ENCODE measurements at places on chromosomes 2 and 18.

GRCh38 chr18:68703326-68703725, 11.6 kb downstream of the TMX3 start:
- DNase-seq, result no peak
- H3K4me3 ChIP-seq, result no peak overlapping the region
- no peaks in the 10 kb centered on the region for H3K27me3 ChIP-seq
- no peaks in the 10 kb centered on the region for H3K4me1 ChIP-seq
- H3K36me3 ChIP-seq, result no peaks in the 10 kb centered on the region

GRCh38 chr2:177078855-177079254, 133.7 kb upstream of the HNRNPA3 start:
- H3K27ac ChIP-seq, result no peak overlapping the region
- H3K27me3 ChIP-seq, result no peaks in the 10 kb centered on the region
- DNase-seq, result no peak
- no peaks in the 10 kb centered on the region for H3K36me3 ChIP-seq

DNA sequence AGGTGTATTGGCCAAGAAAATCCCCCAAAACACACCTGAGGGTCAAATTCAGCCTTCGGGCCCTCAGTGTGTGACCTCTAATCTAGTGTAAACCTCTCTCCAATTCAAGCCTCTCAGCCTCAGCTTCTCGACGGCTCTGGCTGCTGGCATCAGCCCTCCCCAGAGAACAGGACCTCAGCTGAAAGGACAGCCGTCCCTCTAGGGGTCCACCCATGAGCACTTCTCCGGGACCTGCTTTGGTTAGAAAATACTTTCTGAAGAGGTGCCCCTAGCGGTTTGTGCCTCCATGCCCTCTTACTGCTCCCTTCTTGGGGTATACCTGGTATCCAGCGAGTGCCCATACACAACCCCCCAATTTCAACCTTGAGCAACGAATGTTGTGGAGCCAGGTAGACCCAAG, 48.8 kb downstream of the INHBB start:
- H3K4me1 ChIP-seq, result no peaks in the 10 kb centered on the region
- no peaks in the 10 kb centered on the region for H3K27me3 ChIP-seq
- no peak for DNase-seq
- no peaks in the 10 kb centered on the region for H3K36me3 ChIP-seq
- no peak overlapping the region for H3K27ac ChIP-seq

DNA sequence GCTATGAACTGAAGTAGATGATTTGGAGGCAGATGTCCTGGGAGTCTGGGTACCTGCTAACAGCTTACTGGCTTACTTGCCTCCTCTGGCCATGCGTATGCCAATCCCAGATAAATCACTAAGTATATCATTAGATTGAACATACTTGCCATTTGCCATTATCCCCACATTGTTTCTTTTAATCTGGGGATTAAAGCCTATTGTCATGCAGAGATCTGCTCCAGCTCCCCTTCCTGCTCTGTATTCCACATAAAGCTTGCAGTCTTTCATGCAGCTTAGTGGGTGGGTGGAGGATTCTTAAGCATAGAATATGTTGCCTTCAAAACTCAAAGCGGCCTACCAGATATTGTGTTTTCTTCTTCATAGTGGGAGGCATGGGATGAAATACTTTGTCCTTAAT, 311.8 kb upstream of the MMADHC start:
- DNase-seq, result no peak
- no peaks in the 10 kb centered on the region for H3K27me3 ChIP-seq
- H3K4me3 ChIP-seq, result no peak overlapping the region

DNA sequence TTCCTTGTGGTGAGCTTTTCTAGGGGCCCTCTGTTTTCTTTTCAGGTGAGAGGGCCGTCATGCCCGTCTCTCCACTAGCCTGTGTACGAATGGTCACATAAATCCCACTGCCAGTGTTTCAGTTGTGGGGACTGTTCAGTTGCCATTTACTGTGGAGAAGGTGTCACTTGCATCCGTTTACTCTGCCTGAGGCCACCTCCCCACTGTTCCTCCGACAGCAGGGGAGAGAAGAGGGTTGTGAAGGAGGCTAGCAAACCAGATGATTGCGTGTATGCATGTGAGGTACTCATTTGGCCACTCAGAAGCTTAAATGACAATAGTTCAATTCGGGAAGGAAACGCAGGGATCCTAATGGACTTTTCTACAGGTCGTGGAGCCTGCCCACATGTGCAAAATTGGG, 3.3 kb downstream of the MTCL1 start:
- no peaks in the 10 kb centered on the region for H3K27me3 ChIP-seq
- peaks cover 14% of the 10 kb centered on the region for H3K4me1 ChIP-seq
- no peak overlapping the region for H3K4me3 ChIP-seq
- no peak for DNase-seq

Data from gastrocnemius medialis (tissue), 4 donors.